Heart left ventricle (tissue), 16 donors: ENCODE measurements at places on chromosomes 1 and 21. TPM values are rescaled to one million over a fixed set of nuclear protein-coding genes. Genes with fewer than 3 reads are reported as not detected.
A peak's percentile ranks its signal among the peaks of the same experiment; 100 is the strongest.

DNA sequence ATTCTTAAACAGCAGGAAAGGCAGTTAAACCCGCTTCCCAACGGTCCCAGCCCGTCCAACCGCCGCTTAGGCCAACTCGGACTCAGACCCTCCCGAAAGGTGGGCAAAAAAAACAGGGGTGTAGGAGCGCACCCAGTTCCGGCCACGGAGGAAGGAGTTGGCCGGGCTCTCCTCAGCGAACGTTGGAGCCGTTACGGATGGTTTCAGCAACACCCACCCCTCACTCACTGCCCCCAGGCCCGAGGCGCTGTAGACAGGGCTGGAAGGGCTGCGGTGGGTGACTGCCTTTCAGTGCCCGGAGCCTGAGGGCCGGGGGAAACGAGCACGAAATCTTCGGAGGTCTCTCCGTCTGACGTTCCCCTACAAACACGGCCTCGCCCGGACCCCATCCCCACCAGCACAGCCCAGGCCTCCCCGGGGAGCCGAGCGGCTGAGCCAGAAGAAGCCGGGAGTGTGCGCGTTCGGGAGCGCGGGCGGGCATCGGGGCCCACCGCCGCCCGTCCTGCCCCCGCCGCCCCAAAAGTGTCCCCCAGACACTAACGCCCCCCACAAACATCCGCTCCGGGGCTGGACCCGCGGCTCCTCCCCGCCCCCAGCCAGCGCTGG, 1.3 kb downstream of the KDM5B start:
- H3K27ac ChIP-seq = peak overlapping the region; percentile 88
- H3K4me3 ChIP-seq = peak overlapping the region; percentile 96
- DNase-seq = no peak
- H3K27me3 ChIP-seq = no peaks in the 10 kb centered on the region
- H3K4me1 ChIP-seq = peaks cover 28% of the 10 kb centered on the region

- no peaks in the 10 kb centered on the region for H3K27me3 ChIP-seq
- no peak for DNase-seq
- H3K36me3 ChIP-seq = no peaks in the 10 kb centered on the region
- no peaks in the 10 kb centered on the region for H3K4me1 ChIP-seq
- no peak overlapping the region for H3K4me3 ChIP-seq
These were observed 239.3 kb downstream of the ASTN1 start for GRCh38 chr1:176925223-176925622.

DNA sequence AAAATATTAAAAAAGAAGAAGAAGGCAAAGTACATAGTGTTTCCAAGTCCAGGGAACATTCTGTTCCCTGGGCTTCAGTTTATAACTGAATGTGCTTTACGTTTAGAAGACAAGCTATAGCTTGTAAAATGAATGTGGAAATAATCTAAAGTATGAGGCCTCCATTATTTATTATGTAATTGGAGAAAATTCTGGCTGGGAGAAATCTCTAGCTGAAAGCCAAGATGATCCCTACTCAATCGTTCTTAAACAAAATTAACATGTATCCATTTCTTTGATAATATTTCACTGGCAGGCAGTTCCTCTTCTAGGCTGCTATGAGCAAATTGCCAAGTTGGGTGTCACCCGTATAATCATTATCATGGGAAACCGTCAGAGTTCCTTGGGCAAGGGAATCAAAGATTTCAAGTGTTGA, 52.2 kb upstream of the ETS2 start:
- no peak for DNase-seq
- H3K27me3 ChIP-seq = no peaks in the 10 kb centered on the region
- no peaks in the 10 kb centered on the region for H3K36me3 ChIP-seq
- peaks cover 24% of the 10 kb centered on the region for H3K4me1 ChIP-seq

DNA sequence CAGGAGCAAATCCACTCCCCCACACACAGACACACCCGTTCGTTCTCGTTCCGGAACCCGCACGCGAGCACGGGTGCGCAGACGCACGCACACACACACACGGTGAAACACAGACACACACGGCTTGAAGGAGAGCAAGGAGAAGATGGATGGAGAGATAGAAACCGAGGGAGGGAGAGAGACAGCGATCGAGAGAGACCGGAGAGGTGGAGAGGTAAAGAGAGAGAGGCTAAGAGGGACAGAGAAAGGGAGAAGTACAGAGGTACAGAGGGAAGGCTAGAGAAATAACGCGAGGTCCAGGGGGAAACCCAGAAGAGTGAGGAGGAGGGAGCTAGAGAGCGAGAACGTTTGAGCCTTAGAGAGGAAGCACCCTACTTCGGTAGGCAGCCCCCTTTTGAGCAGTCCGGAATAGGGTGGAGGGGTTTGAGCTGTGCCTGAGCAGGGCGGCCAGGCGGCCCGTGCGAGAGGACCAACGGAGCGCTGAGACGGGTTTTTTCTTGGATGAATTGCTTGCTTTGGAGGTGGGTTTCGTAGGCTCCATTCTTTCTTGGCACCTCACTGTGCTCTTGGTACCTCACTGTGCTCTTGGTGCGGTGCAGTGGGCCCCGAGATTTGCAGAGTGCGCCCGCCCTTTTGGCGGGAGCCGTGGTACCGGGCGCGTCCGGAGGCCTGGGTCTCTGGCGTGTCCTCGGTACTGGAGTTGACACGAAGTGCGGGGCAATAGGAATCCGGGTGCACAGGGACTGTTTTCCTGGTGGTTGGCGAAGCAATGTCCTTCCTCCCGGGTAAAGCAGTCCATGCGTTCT, 88.4 kb upstream of the RHOU start:
- H3K4me3 ChIP-seq = peak overlapping the region; percentile 36
- H3K27me3 ChIP-seq = peaks cover 53% of the 10 kb centered on the region
- H3K4me1 ChIP-seq = peaks cover 19% of the 10 kb centered on the region
- no peaks in the 10 kb centered on the region for H3K36me3 ChIP-seq
- peak; percentile 61 for DNase-seq

DNA sequence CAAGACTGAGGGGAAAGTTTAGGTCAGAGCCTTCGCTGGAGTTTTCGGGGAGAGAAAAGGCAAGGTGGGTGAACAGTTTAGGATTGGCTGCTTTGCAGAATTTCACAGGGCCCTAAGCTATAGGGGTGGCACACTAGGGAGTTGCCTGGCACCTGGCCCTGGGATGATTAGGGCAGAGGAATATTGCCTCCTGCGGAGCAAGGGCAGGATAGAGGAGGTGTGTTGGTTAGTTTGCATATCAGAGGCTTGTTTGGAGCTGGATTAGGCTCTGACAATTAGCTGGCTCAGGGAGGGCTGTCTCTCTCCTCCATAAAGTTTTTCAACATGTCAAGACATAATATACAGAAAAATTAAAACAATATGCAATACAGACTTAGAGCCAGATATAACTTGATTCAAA, 436.4 kb downstream of the DISC1 start:
- H3K36me3 ChIP-seq = no peaks in the 10 kb centered on the region
- H3K27ac ChIP-seq = no peak overlapping the region
- DNase-seq = no peak
- no peak overlapping the region for H3K4me3 ChIP-seq
- H3K27me3 ChIP-seq = no peaks in the 10 kb centered on the region
- H3K4me1 ChIP-seq = no peaks in the 10 kb centered on the region

DNA sequence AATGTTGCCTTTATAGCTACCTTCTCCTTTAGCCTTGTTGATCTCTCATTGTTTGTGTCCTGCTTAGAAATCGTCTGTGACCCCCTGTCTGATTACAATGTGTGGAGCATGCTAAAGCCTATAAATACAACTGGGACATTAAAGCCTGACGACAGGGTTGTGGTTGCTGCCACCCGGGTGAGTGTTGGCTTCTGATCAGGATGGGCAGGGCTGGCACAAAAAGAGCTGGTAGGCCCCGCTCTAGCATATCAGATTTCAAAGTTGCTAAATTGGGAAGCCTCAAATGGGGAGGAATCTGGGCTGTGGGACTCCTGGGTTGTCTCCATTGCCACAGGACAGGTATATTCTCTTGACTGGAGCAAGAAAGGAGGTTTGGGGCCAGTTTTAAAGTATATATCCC, 8.4 kb downstream of the NCSTN start:
- H3K4me1 ChIP-seq = peaks cover 2% of the 10 kb centered on the region
- H3K36me3 ChIP-seq = peaks cover 98% of the 10 kb centered on the region
- DNase-seq = no peak
- H3K27ac ChIP-seq = peak overlapping the region; percentile 18
- H3K27me3 ChIP-seq = no peaks in the 10 kb centered on the region

DNA sequence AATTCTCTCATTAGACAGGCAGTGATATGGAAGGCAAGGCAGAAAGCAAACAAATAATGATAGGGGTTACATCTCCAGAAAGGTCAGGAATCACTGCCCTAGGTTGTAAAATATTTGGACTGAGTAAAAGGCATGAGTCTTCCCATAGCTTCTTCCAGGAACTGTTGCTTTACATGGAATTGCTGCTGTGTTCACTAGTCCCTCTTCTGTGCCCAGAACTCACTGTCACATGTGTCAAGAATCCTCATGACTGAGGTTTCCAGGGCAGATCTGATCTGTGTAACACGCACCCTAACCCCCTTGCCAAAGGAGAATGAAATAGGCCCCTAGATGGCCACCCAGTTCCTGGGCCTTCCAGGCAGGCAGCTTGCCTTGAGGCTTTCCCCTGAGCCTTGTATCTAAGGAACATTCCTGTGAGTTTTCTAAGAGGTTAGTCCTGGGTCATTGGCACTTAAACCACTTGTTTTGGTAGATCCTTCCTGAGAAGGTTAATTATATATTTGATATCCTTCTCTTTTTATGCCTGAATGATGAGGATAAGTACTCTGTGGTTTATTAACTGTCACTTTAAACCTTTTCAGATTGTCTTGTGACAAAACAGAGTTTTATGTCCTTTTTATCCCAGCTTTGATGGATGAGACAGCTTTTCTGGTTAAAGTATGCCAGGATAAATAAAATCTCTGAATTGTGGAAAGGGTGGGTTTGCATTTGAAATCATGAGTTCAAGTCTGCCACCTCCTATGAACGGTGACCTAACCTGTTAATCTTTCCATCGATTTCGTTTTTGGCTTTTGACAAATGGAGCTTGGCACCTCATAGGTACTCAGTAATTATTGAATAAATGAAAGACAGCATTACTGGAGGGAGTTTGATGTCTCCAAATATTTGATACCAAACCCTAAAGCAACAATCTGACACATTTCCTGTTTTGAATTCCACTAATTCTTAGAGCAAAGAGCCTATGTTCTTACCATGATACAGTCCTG, 163.3 kb downstream of the DHRS3 start:
- H3K4me1 ChIP-seq = peaks cover 94% of the 10 kb centered on the region
- DNase-seq = no peak
- H3K4me3 ChIP-seq = no peak overlapping the region
- peaks cover 23% of the 10 kb centered on the region for H3K36me3 ChIP-seq
- no peaks in the 10 kb centered on the region for H3K27me3 ChIP-seq

DNA sequence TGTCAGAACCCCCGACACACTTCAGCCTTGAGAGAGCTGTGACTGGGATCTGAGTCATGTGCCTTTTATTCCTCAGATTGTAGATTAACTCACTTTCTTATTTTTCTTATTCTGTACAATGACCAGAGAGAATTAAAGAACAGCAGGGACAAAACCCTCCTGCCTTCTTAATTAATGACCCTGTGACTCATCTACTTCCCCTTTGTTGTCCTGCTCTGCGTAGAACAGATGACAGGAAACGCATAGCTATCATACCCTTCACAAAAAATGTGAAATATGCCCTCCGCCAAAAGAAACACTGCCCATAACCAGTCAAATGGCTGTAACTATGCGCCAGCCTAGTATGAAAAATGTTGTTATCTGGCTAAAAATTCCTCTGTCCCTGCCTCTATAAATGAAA, 9.1 kb upstream of the PADI2 start:
- no peaks in the 10 kb centered on the region for H3K27me3 ChIP-seq
- no peaks in the 10 kb centered on the region for H3K36me3 ChIP-seq
- H3K4me1 ChIP-seq = peaks cover 21% of the 10 kb centered on the region
- no peak overlapping the region for H3K4me3 ChIP-seq

Gene COQ8A
- total RNA-seq = 269 TPM

Gene PDZK1IP1
- not detected for total RNA-seq

Gene KIF26B
- 2.8 TPM for total RNA-seq

Gene B3GALT5
- not detected for total RNA-seq

Gene SEC22B
- total RNA-seq = 16.5 TPM

Gene EPHA8
- total RNA-seq = 0.08 TPM

- no peaks in the 10 kb centered on the region for H3K4me1 ChIP-seq
- DNase-seq = no peak
- no peaks in the 10 kb centered on the region for H3K27me3 ChIP-seq
- no peak overlapping the region for H3K4me3 ChIP-seq
These were observed 27.0 kb downstream of the KHDRBS1 start for GRCh38 chr1:32040711-32041110.

Gene HRNR
- not detected for total RNA-seq

Gene LDLRAD1
- total RNA-seq = not detected

DNA sequence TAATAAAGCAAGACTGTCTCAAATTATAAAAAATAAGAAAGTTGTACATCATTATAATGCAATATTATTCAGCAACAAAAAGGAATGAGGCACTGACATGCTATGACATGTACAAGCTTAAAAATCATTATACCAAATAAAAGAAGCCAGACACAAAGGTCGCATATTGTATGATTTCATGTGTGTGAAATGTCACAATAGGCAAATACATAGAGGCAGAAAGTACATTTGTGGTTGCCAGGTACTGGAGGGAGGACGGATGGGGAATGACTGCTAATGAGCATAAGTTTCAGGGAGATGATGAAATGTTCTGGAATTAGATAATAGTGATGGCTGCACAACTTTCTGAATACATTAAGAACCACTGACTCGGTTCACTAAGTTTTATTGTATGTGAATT, 73.6 kb upstream of the NBPF3 start:
- no peak overlapping the region for H3K4me3 ChIP-seq
- H3K36me3 ChIP-seq = no peaks in the 10 kb centered on the region
- no peaks in the 10 kb centered on the region for H3K27me3 ChIP-seq

Gene DHRS3
- 51.4 TPM for total RNA-seq

DNA sequence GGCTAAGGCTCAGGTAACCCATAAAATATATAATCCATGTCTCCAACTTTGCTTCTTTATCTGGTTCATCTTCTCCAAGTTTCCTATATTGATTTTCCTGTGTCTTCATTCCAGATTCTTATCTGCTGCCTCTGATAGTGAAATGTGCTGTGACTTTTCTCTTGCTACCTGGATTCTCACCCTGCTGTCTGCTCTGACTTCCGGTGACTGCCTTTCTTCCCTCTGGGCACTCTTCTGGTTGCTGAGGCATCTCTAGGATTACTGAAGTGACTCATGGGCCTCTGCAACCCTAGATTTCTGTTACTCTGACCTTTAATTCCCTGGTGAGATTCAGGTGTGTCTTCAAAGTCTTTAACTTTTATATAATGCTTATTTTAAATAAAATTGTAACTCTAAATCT, 46.9 kb downstream of the GIPC2 start:
- no peaks in the 10 kb centered on the region for H3K36me3 ChIP-seq
- no peak overlapping the region for H3K4me3 ChIP-seq
- DNase-seq = no peak
- H3K27me3 ChIP-seq = no peaks in the 10 kb centered on the region

Gene OR2G2
- total RNA-seq = not detected

DNA sequence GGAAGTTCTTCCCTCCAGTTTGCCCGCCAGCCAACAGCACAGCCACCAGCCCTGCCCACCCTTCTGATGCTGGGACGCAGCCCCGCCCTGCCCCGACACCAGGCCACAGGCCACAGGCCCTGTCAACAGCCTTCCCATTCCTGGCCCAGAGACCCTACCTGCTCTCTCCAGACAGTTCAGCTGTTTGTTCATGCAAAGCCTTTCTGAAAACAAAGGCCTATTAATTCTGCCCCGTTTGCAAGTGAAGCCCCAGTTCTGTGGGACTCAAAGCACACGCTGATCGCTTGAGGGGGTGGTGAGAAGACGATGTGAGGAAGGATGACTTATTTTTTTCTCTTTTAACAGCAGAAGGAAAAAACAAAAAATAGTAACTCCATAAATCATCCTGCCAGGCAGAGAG, 55.4 kb upstream of the KIF26B start:
- H3K27me3 ChIP-seq = no peaks in the 10 kb centered on the region
- H3K4me3 ChIP-seq = no peak overlapping the region
- no peak overlapping the region for H3K27ac ChIP-seq
- H3K36me3 ChIP-seq = no peaks in the 10 kb centered on the region
- no peak for DNase-seq
